Central memory CD8-positive, alpha-beta T cell (primary cell): ENCODE measurements at places on chromosomes 7 and 10.

DNA sequence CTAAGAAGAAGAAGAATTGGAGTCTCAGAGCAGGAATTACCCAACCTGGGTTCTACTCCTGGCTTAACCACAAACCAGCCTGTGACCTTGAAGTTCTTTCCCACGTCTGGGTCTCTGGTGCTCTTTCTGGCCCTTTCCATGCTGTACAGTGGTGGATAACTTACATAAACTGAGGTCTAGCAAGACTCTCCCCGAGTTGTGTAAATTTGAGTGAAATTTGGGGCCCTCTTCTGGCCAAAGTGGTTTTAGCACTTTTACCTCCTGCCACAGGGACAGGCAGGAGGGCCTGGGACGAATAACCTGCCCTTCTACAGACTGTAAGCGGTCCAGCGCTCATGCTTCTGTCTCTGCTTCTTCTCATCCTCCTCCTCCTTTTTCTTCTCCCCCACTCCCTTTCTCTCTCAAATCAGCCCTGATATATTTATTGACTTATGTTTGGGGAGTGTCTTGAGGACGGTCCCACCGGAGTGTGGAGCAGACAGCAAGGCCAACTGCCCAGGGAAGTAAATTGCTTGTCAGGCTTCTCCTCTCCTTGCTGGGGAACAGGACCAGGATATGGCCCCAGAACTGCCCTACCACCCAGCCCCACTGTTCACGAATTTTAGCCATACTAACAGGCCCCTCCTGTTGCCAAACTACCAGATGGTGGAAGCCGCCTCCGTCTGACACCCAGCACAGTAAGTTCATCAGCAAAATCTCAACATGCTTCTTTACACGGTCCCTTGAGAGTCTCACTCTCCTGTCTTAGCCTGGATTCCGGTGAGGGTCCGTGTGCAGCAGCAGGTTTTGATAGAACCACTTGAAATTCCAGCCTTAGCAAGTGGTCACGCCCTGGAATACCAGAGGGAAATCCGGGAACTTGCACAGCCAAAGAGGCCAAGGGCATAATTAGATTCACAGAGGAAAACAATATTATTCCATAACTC, 4.0 kb upstream of the SH3PXD2A start:
- DNase-seq = peak; percentile 35

DNA sequence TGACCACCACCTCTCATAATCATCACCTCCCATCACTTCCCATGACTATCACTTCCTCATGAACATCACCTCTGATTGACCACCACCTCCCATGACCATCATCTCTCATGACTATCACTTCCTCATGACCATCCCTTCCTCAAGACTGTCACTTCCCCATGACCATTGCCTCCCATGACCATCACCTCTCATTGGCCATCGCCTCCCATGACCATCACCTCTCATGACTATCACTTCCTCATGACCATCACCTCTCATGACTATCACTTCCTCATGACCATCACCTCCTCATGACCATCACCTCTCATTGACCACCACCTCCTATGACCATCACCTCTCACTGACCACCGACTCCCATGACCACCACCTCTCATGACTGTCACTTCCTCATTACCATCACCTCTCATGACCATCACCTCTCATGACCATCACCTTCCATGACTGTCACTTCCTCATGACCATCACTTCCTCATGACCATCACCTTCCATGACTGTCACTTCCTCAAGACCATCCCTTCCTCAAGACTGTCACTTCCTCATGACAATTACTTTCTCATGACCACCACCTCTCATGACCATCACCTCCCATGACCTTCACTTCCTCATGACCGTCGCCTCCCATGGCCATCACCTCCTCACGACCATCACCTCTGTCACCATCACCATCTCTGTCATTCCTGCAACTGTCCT, 51.6 kb downstream of the PDGFA start:
- no peak for DNase-seq

- no peak for DNase-seq
These were observed 4.2 kb upstream of the ADAM12 start for GRCh38 chr10:126392469-126392868.

DNA sequence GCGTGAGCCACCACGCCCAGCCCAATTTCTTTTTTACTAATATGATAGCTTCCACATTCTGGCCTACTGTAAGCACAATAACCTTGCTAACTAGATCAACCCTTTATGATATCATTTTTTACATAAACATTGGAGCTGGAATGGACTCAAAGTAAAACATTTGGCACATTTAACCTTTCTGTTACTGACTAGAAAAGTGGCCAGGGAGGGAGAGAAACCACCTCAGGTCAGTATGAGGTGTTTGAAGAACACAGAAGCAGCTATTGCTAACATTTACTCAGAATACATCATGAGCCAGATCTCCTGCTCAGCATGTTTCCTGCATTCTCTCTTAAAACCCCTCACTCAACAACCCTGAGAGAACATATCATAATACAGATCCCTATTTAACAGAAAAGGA, 27.3 kb downstream of the SGMS1 start:
- no peak for DNase-seq

GRCh38 chr7:30450240-30450982, 28.2 kb downstream of the NOD1 start:
- DNase-seq = no peak
